ENCODE measurements at places on chromosomes 4 and X. TPM values are rescaled to one million over a fixed set of nuclear protein-coding genes. Genes with fewer than 3 reads are reported as not detected.

The TMEM192 gene
- 6.1 TPM for total RNA-seq

The GYG2 gene
- total RNA-seq = 0.38 TPM

The SEC24D gene
- 16.3 TPM for total RNA-seq

DNA sequence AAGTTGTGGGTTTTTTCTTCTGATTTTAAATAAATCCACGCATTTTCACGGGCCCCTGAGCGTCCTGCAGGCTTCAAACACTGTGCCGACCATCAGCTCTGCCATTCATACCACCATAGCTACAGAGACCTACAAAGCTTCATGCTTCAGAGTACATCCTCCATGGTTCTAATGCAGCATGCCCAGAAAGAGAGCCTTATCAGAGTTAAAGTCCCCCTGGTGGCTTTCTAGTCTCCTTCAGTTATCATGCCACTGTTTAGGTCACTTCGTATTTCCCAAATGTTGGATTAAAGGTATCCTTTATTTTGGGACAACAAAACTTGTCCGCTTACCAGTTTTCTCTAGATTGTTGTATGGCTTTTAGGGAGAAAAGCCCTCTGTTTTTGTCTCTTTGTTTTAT lies 66.7 kb upstream of the VCX2 start:
- DNase-seq = no peak

DNA sequence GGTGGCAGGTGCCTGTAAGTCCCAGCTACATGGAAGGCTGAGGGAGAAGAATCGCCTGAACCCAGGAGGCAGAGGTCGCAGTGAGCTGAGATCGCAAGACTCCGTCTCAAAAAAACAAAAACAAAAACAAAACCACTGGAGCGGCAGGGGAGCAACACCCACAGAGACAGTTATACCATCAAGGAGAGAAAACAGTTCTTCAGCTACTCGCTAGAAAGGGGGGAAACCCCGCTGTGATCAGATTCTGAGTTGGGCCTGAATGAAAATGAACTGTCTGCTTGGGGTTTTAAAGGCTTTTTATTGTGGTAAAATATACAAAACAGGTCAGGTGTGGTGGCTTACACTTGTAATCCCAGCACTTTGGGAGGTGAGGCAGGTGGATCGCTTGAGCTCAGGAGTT lies 16.8 kb upstream of the IRAK1 start:
- DNase-seq = no peak

DNA sequence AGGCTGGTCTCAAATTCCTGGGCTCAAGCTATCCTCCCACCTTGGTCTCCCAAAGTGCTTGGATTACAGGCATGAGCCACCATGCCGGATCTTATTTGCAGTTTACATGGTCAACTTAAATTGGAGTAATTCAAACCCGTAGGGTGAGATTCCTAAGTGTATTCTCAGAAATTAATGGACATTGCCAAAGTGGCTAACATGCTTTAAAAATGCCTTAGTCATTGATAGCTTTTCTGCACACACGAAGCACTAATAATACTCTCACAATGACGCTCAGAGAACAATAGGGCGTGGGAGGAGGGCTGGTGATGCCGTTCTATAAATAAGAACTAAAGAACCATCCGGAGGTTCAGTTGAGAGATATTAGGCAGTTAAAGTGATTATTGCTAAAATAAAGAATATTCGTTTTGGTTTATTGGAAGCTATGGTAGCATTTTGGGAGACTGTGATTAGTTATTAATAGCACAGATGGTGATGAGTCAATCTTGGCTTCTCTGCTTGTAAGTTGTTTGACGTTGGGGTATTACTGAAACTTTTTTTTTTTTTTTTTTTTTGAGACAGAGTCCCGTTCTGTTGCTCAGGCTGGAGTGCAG lies 79.1 kb downstream of the TRAPPC11 start:
- no peak for DNase-seq

DNA sequence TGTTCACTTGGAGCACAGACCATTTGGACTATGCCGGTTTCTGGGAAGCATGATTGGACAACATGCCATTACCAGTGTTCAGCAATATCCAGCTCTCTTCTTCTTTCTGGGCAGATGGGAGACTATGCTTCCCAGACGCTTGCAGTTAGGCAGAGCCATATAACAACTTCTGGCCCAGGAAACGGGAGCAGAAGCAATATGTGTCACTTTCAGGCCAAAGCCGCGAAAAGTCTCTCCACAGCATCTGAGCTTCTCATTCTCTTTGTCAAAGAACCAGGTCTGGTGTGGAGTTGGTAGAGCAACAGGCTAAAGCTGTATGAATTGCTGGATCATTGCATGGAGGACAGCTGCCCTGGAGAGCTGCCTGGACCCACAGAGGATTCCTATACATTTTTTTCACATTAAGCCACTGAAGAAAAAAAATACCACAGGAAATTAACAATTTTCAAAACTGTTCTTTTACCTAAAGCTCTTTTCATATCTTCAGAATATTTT lies 131.4 kb upstream of the FRG1 start:
- no peak for DNase-seq

- DNase-seq = no peak
These were observed 74.4 kb upstream of the SOD3 start for GRCh38 chr4:24720979-24721378.
